Natural killer cell treated with Interleukin-12 subunit alpha and Interleukin-12 subunit beta and Interleukin-15 and Interleukin-18, amount 100 ng/mL, for 72 hours (primary cell): ENCODE measurements at places on chromosomes 6 and 20. TPM values are rescaled to one million over a fixed set of nuclear protein-coding genes. Genes with fewer than 3 reads are reported as not detected.

DNA sequence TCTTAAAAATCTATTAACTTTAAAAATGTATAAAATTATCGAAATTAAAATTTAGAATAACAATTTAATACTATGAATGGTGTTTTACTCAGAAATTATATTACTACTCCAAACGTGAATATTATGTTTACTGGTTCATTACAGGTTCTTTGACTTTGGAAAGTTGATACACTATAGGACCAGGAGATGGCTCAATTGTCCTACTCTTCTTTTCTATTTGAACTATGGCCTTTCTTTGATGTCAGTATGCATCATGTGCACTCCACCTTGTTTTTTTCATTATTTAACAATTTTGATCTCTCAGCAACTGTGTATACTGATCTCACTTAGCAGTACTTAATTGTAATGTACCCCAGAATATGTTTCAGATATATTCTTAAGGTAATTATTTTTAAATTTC is 391.5 kb upstream of the MANEA start:
- no peaks in the 10 kb centered on the region for H3K36me3 ChIP-seq
- no peaks in the 10 kb centered on the region for H3K4me1 ChIP-seq
- H3K27me3 ChIP-seq, result no peaks in the 10 kb centered on the region
- no peak overlapping the region for H3K27ac ChIP-seq

GRCh38 chr6:17965397-17965796 is 22.0 kb downstream of the KIF13A start:
- H3K27ac ChIP-seq, result no peak overlapping the region
- H3K27me3 ChIP-seq, result peaks cover 11% of the 10 kb centered on the region
- no peaks in the 10 kb centered on the region for H3K36me3 ChIP-seq
- no peak overlapping the region for H3K4me3 ChIP-seq
- peaks cover 13% of the 10 kb centered on the region for H3K4me1 ChIP-seq

The IL17F gene
- 241 TPM for total RNA-seq

DNA sequence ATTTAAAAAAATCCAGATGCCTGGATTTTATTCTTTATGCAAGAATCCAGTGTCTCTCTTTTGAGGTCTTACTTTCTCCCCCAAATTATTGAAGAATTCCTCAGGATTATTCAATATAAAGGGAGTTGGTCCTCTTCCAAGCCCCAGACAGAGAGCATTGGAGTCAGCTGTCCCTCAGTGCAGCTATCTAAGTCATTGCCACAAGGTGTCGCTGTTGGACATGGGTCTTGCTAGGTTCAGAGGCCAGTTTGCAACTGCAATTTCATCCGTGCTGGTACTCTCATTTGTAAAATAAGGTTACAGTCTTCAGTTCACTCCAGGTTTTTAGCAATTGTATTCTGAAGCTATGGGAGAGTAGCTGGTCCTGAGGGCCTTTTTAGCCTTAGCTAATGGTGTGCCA is 27.8 kb downstream of the CCN2 start:
- H3K27ac ChIP-seq, result no peak overlapping the region
- no peaks in the 10 kb centered on the region for H3K36me3 ChIP-seq
- DNase-seq, result no peak
- peaks cover 23% of the 10 kb centered on the region for H3K27me3 ChIP-seq
- H3K4me3 ChIP-seq, result no peak overlapping the region

The CTNNBL1 gene
- 95.9 TPM for total RNA-seq
